ENCODE measurements at places on chromosomes 12 and 14. TPM values are rescaled to one million over a fixed set of nuclear protein-coding genes. Genes with fewer than 3 reads are reported as not detected.

DNA sequence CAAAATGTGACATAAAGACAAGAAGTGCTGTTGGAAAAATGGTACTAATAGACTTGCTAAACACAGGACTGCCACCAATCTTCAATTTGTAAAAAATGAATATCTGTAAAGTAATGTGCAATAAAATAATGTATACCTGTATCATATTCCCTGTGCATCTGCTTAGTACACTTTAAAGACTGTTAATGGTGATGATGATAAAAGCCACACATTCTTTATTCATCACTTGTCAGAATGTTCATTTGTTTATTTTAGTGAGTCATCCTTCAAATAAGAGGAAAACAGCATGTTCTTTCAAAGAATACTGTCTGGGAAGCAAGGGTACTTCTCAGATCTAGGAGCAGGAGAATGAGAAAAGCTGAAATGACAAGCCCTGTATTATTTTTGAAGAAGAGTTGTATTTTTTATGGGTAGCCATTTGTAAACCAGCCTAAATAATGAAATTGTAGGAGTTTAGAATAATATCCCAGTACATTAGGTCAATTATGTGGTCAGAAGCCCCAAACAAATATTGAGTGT lies 78.3 kb upstream of the PSMA6 start:
- no peak overlapping the region for H3K4me3 ChIP-seq
- H3K4me1 ChIP-seq: peaks cover 18% of the 10 kb centered on the region
- H3K36me3 ChIP-seq: no peaks in the 10 kb centered on the region
- H3K27me3 ChIP-seq: no peaks in the 10 kb centered on the region
- no peak for DNase-seq
- no peak overlapping the region for H3K27ac ChIP-seq

DNA sequence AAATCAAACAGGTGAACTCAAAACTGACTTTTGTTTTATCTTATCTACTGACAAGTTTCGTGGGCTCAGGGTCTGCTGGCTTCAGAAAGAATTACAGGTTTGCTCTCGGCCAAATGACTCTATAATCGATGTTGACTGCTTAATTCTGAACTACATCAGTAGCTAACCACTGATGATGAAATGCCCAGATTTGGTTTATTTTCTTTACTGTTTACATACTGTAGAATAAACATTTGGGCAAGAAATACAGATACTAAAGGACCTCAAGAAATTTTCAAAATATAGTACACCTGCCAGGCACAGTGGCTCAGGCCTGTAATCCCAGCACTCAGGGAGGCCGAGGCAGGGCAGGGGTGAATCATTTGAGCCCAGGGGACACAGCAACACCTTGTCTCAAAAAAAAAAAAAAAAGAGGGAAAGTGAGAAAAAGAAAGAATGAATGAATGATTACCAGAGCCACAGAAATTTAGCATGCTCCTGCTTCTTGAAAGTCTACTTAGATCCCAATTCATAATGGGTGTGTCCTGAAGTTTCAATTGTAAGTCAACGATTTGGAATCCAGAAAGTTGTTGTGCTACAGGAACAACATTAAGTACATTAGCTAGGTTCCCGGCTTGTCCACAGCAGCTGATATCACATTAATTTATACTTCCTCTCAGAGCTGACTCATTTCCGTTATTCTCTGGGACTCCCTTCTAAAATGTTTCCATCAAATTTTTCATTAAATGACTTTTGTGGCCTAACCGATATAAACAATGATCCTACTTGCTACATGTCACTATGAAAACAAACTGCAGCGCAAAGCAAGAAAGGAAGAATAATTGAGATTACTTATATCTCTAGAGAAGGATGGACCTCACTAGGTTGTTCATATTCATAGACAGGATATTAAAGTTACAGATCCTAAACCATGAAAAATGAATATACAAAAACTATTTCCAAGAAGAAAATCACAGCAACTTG lies 134.3 kb downstream of the MED13L start:
- DNase-seq: no peak
- no peaks in the 10 kb centered on the region for H3K27me3 ChIP-seq
- H3K27ac ChIP-seq: no peak overlapping the region
- no peaks in the 10 kb centered on the region for H3K36me3 ChIP-seq

DNA sequence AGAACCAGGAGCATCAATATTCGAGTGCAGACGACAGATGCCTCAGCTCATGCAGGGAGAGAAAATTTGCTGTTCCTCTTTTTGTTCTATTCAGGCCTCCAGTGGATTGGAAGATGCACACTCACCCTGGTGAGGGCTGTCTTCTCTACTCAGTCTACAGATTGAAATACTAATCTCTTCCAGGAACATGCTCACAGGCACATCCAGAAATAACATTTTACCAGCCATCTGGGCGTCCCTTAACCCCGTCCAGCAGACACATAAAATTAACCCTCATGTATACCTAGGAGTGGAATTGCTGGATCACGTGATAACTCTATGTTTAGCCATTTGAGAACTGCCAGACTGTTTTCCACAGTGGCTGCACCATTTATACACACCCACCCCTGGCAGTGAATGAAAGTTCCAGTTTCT lies 4.5 kb upstream of the OAS2 start:
- no peak overlapping the region for H3K4me3 ChIP-seq
- DNase-seq: no peak
- no peaks in the 10 kb centered on the region for H3K27me3 ChIP-seq
- H3K27ac ChIP-seq: no peak overlapping the region
- H3K36me3 ChIP-seq: no peaks in the 10 kb centered on the region

DNA sequence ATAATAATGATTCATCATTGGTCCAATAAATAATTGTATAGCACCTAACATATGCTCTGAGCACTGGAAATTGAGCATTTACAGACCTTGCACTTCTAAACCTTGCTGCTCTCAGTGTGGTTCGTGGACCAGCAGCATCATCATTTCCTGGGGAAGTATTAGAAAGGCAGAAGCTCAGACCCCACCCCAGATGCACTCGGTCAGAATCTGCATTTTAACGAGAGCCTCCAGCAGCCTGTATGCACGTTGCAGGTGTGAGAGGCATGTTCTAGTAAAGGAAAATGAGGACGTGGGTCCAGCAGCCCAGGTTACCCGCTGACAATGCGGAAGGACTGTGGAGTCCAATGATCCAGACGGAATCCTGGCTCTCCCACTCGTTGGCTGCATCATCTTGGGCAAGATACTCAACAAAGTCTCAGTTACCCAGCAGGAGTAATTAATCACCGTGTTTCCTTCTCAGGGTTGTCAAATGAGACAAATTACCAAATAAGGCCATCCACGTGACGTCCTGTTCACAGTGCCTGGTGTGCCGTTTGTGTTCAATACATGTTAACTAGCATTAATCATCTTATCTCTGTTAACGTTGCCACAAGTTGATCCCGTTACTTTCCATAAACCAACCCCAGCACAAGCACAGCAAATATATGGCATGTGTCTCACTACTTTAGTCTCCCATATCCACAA lies 49.2 kb upstream of the CCND2 start:
- no peak overlapping the region for H3K27ac ChIP-seq
- H3K4me1 ChIP-seq: no peaks in the 10 kb centered on the region
- no peak overlapping the region for H3K4me3 ChIP-seq
- peaks cover 8% of the 10 kb centered on the region for H3K27me3 ChIP-seq
- DNase-seq: no peak

- H3K4me3 ChIP-seq: no peak overlapping the region
- no peaks in the 10 kb centered on the region for H3K4me1 ChIP-seq
- H3K36me3 ChIP-seq: no peaks in the 10 kb centered on the region
- no peak overlapping the region for H3K27ac ChIP-seq
- no peak for DNase-seq
- H3K27me3 ChIP-seq: no peaks in the 10 kb centered on the region
Measured at GRCh38 chr12:42546709-42547108, 42.8 kb downstream of the PRICKLE1 start.

The ADCY4 gene
- total RNA-seq: 34.0 TPM

Data from adrenal gland (tissue), 19 donors.